CD4-positive, alpha-beta T cell treated with Interleukin-4 for 1 hour (primary cell): ENCODE measurements at places on chromosomes 4 and X.
A peak's percentile ranks its signal among the peaks of the same experiment; 100 is the strongest.

DNA sequence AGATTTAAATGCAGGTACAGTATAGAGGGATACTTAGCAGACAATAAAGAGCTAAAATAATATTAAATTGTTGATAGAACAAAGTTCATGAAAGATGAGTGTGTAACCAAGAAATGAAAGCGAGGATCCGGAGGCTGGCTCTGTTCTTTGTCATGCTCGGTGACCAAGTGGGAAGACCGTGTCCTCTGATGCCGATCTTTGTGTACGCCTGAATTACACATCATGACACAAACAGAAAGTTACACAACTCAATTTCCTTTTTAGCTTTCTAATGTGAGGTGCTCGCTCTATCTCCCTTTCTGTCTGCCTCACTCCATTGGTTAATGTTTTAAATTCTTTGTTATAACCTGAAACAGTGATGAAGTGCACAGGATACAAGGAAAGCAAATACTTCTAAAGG lies 114.8 kb upstream of the NEIL3 start:
- no peak for DNase-seq

DNA sequence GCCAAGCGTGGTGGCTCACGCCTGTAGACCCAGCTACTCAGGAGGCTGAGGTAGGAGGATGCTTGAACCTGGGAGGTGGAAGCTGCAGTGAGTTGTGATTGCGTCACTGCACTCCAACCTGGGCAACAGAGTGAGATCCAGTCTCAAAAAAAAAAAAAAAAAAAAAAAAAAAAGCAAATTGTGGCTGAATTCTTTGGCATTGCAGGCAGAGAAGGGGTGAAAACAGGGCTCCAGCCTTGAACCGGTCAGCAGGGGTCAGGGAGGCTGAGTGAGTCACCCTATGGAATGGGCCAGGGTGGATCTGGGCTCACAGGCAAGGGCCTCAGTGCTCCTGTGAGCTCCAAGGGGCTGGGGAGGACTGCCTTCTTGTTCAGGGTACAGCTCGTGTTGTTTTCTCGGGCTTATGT lies 13.2 kb upstream of the FAM3A start:
- DNase-seq, result no peak

- DNase-seq, result no peak
Measured at GRCh38 chrX:70477734-70478075, 33.1 kb downstream of the DLG3 start.

DNA sequence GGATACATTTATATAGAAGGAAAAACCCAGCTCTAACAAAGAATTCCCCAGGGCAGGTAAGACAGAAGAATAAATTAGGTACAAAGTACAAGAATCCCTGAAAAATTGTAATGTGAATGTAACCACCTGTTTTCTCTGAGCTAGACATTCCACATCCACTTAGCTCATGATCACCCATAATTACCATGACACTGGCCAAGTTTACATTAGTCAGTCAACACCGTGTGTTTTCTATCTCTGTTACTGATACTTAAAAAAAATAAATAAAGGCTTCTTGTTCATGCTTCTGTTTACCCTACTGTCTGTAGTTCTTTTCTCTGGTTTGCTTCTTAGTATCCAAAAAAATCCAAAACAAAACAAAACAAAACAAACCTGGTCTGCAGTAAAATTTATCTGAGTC lies 66.0 kb downstream of the CBLL2 start:
- no peak for DNase-seq

DNA sequence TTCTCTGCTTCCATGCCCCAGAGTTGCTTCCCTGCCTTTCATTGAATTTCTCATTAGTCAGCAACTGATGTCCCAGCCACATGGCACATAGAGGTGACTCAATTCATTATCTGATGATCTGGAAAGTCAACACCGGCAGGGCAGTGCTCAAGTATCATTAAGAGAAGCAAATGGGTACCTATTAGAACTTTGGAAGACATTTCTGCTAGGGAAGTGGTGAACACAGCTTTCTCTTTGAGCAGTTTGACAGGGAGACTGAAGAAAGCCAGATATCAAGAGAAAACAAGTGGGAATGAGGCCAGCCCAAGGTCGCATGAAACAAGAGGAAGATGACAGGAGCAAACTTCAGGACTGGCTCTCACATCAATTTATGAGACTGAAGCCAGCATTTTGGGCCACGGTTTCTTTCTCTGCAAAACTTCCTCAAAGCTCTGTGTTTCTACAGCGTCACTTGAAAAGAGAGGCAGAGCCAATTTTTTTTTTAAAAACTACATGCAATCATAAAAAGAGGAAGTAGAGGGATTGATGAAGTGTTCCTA lies 108.3 kb upstream of the RPS6KA3 start:
- no peak for DNase-seq

DNA sequence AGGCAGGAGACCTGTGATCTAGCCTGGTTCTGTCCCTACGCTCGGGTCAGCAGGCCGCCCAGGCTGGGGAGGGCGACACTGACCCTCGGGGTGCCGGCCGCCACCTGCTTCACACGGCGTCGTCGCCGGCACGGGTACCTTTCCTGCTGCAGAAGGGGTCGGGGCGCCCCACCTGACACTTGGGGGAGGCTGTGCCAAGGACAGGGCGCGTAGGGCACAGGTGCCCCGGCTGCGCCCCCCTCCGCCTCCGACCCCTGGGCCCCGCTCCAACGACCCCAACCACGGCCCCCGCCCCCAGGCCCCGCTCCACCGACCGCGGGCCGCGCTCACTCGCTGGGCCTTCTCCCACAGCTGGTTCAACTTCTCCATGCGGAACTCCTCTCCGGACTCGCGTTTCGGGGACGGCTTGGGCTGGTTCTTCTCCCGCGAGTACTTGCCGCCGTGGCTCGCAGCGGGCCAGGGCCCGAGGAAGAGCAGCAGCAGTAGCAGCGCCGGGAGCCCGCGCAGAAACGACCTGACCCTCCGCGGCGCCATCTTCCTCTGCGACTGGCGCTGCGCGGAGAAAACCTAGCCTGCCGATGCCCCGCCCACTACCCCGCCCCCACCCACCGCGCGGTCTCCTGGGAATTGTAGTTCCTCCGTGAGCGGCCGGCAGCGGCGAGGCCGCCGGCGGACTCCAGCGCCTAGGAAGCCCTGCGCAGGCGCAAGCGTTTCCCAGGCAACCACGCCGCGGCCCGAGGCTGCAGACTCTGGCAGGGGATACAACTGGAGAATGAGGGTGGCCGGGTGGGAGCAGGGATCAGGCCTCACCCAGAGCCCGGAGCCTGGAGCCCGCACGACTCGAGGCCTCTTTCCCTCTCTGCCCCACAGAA lies at the start of gene LRPAP1:
Gene LRPAP1 (minus strand): TSS at position 544 of the 872 bp plus-strand sequence. CDS start 10 bp downstream, at position 534.
- peak; percentile 89 for DNase-seq

DNA sequence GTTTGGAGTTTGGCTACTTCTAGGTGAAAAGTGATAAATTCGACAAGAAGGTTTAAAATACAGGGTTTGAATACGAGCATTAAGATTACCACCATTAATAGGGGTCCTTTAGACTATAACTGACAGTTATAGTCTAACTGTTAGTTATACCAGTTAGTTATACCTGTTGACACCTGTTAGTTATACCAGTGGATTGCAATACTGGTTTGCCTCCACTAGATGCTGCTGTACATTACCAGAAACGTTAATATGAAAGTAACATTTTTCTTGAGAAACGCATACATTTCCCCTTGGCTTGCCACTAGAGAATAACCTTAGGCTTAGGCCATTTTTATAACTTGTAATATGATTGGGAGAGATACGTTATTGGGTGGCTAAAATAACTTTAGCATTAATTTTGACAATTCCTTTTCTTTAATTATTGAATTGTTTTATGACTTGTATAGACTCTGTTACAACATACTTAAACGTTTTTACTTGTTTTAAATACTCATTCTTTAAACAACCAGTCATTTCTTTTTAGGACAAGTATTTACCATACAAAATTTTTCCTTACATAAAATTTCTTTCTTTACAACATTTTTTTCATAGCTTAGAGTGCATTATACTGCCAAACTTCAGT lies 911.2 kb downstream of the FSTL5 start:
- no peak for DNase-seq

DNA sequence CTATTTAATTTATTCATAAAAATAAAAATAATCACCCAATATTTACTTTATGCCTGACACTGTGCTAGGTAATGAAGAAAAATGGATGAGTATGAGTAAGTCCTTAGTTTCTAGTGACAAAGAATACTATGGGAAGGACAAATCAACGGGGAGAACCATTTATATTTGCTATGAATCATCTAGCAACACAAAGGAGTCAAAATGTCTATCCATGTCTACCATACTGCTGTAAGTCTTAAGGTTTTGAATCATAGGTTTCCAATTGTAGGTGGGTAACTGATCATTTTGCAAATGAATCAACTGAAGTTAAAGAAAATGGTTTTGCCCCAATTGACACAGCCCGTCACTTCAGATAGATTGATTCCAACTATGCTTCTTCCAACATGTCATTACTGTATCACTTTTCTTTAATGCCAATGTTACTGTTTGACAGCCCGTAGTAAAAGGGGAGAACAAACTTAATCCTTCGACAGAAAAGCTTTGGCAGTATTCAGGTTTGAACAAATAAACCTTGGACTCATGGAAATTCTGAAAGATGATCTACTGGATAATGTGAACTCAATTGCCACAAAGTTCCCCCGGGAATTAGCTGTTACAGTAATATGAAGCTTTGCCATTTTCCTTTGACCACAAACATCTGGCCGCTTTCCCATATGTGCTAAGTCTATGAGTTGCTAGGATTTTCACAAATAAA lies 3.2 kb downstream of the TDO2 start:
- no peak for DNase-seq
